ENCODE measurements at places on chromosomes 3 and 15.
A peak's percentile ranks its signal among the peaks of the same experiment; 100 is the strongest.

GRCh38 chr3:116849261-116849688 lies 139.7 kb downstream of the TUSC7 start:
- DNase-seq, result no peak

DNA sequence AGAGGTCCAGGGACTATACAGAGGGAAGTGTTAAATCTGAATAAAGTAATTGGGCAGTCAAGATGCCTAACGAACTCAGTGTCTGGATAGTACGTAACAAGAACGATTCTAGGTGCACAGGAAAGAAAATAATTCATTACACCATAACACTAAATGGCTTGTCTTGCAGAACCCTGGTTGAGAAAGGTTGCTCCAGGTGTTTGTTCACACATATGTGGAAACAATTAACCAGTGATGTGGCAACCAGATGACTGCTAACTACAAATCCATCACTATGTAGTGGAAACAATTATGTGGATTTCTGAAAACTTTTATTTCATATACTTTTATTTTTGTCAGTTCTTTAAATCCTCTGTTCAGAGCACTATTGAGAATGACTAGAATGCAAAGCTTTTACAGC lies 10.4 kb upstream of the HDC start:
- no peak for DNase-seq

DNA sequence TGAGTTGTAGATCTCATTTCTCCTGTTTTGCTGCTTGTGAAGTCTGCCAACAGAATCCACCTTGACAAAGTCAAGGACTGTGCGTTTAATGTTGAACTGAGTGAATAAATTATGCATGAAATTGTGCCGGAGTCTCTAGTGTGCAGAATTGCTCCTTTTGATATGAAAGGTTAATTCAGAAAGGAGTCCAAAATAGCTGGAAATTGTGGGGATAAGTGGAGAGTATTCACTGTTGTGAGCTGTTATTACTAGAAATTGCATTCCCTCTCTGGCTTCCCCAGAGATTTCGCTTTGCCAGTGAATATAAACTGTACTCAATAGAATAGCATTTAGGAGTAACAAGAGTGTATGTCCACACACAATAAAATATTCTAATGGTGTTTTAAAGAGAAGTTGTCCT lies 43.1 kb downstream of the SAMMSON start:
- no peak for DNase-seq

- DNase-seq, result no peak
Measured at GRCh38 chr15:62809115-62809967, 233.2 kb upstream of the TPM1 start.

GRCh38 chr3:121707531-121708273 lies 41.8 kb downstream of the GOLGB1 start:
- DNase-seq, result no peak

DNA sequence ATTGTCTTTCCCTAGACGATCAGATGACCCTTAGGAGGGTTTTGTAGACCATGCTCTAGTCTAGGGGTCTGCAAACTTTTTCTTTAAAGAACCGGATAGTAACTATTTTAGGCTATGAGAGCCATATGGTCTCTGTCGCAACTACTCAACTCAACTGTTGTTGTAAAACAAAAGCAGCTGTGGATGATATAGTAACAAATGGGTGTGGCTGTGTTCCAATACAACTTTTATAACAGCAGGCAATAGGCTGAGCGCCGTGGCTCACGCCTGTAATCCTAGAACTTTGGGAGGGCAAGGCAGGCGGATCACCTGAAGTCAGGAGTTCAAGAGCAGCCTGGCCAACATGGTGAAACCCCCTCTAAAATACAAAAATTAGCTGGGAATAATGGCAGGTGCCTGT lies 6.1 kb upstream of the CMTM6 start:
- DNase-seq, result no peak

DNA sequence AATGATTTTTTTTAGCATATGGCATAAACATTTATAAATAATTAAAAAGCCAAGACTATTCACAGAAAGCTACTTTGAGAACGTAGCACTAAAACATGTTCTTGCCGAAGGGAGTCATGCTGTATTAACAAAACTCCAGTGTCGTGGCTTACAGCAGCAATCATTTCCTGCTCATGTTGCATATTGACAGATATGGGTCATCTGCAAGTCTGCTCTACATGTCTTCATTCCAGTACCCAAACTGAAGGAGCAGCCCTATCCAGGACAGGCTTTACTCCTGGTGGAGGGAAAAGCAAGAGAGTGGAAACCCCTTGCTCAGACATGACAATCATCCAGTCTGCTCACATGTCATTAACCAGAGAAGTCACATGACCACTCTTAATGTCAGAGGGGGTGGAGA lies 87.6 kb downstream of the NEK11 start:
- no peak for DNase-seq

- DNase-seq, result no peak
Measured at GRCh38 chr15:95946241-95946640, 384.3 kb upstream of the NR2F2 start.

DNA sequence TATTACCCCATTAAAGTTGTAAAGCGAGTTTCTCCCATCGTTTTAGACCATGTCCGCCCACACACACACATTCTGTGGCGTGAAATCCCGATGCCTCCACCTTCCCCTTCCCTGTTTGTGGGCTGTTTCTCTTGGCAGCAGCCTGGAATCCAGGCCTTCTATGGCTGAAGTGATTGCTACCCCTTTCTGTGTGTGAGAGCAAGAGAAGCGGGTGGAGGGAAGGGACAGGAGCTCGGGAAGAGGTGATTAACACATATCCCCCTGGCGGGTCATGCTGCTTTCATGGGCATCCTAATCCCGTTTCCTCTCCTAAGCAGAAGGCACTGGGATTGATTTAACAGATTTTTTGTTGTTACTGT lies 283.8 kb upstream of the RGMA start:
- DNase-seq, result no peak

DNA sequence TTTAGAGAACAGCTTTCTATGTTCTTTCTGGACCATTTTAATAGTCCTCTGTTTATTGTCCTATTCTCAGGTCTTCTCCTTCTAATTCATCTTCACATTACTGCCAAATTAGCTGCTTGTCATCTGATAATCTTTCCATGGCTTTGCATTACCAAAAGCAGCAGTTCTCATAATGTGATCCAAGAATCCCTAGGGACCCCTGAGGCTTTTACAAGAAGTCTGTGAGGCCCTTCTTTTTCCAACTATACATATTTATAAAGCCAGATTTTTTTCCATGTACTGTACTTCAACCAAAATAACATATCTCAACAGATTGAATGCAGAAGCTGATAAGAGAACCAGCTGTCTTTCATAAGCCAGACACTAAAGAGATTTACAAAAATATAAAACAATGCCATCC lies 162.5 kb upstream of the BFSP2 start:
- no peak for DNase-seq

DNA sequence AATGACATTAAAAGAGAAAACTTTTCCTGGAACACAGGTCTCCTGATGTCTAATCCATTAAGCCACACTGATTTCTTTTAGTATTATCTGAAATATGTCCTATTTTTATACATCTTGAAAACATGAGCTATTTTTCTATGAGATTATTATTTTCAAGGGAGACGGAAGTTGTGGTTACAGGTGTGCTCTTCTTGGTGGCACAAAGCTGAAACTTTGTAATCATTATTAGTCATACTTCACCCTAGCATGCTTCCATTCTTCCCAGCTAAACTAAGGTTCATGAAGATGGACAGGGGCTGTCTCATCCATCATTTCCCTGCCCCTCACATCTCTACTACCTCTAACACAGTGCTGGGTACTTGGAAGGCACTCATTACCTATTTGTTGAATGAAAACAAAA lies 85.6 kb upstream of the POU1F1 start:
- no peak for DNase-seq

DNA sequence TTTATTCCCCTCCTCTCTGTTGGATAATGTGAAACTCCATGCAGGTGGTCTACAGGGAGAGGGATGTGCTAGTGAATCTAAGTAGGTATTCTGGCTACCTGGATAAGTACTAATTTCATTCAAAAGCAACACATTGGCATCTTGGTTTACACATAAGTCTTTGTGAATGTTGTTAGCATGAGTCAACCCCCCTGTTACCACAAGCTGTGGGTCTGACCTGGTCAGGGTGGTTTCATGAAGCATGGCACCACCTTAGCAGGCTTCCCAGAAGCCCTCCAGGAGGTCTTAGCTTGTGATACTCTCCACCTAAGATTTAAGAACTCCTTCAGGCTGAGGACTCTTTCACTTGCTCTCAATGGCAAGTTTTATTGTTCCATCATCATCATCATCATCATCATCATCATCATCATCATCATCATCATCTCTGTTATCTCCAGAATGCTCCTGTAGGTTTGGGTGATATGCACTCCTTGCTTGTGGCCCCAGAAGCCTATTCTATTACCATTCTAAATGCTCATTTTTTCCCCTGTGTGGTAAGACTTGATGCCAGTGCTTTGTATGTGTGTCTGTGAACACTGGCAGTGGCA lies 62.8 kb downstream of the EPHB1 start:
- no peak for DNase-seq

DNA sequence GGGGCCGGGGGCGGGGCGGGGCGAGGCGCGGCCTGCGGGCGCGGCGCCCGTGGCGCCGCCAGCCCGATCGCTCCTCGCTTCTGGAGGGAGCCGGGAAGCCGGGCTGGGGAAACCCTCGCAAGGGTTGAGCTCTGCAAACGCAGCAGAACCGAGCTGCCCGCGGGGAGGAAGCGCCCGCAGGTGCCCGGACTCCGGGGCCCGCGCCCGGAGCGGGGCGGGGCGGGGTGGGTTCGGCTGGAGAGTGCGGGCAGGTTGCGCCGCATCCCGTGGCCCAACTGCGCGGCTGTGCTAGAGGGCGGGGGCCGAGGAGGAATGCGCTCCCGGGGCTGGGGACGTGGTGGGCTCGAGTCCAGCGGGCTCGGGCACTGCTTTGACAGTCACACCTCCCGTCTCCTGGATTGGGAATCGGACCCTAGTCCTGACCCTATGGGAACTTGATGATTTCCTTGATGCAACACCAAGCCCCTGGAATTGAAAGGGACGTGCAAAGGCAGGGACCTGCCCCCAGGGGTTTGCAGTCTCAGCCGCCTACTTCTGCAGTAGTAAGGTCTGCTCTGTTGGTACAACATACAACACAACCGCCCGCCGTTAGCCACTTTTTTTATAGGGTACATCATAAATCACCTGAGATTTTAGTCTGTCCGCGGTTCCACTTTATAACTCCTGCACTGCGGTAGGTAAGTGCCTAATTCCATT lies 34.3 kb downstream of the ZBTB38 start:
- peak; percentile 61 for DNase-seq

GRCh38 chr3:50650018-50650417 lies 24.7 kb upstream of the DOCK3 start:
- no peak for DNase-seq

DNA sequence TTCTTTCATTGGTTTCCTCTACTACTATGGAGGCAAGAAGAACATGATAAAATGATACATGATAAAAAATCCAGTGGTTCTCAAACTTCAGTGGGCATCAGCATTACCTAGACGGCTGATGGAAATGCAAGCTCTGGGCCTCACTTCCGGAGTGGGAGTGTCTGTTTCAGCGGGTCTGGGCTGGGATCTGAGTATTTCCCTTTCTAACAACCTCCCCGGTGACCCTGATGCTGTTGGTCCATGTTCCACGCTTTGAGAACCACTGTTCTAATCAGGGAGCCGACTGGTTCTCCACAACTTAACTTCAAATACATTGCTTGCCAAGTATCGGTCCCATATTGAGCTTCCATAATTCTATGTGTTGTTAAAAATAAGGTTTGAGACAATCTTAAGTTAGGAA lies 712.3 kb upstream of the LMCD1 start:
- no peak for DNase-seq

GRCh38 chr3:58173669-58174398 lies 36.9 kb downstream of the DNASE1L3 start:
- DNase-seq, result peak; percentile 46

DNA sequence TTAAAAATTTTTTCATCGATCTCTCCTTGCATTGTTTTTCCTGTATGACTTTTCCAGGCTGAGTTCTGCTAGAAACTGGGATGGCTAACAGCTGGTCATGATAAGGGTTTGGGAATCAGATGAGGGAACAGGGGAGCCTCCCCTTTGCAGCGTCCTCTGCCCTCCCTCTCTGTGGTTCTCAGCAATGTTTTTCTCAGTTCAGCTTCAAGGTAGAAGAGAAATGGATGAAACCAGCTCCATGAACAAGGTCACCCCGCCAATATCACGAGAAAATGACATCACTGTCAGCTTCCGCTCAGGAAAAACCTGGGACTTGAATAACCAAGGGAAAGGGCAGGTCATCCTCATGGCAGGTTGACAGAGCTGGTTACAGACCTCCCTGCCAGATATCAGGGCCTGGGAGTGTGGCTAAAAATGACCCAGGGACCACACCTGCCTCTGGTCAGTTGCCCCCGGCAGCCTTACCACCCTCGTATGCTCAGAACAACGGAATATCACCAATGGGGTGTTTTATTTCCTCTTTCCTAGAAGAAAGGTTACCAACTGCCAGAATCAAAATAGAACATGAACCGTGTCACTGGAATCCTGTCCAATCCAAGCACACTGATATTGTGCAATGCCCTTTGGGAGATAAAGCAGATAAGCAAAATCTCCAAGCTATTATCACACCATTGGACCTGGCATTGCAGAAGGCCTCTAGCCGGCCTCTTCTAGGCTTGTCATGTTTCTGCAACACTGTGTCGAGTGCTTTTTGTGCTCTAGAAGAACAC lies 26.1 kb downstream of the LSM3 start:
- DNase-seq, result no peak

GRCh38 chr3:28268989-28269388 lies 27.6 kb downstream of the CMC1 start:
- DNase-seq, result no peak

DNA sequence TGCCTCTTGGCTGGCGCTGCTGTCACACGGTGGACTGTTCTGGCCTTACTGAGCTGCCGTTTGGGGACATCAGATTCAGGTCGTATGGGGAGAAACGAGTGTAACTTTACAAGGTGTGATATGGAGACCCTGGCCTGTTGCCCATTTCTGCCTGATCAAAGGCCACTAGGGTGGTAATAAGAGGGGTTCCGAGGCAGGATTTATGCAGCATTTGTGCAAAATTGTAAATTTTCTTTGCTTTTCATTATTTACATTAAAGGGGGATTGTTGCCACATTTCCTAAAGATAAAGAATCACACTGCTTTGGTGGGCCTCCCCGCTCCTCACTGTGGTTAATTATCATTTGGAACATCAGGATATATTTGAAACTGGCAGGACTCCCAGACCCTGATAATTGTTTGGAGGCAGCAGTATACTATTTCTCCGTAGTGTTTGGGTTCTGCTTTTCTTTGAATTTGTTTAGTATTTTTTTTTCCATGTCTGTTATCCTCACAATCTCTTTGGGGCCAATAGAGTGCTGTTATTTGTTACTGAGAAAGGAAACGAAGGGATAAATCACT lies 891 bp downstream of the NXPE3 start:
- no peak for DNase-seq

GRCh38 chr3:3800080-3800455 lies 837 bp downstream of the LRRN1 start:
- DNase-seq, result peak; percentile 20

All from stimulated activated CD4-positive, alpha-beta T cell treated with anti-CD3 and anti-CD28 coated beads, Interleukin-15, amount 100 ng/mL, for 24 hours (primary cell).